ENCODE measurements at places on chromosomes 4 and X.

DNA sequence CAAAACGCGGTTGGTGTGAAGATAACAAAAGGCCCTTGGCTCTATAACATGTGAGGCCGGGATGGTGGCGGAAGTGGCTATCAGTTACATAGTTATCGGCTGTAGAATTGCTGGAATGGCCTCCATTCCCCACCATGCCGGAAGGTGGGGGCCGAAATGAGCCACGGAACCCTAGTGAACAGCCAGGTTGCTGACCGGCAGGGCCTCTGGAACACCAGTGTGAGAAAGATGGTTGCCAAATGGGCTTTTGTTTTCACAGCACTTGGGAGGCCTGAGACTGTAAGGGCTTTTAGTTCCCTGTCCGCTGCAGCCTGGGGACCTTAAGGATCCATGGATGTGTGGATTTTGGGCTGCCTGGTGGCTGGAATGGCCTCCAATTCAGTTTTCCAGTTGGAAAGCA, 23.3 kb upstream of the ARX start:
- DNase-seq: no peak

DNA sequence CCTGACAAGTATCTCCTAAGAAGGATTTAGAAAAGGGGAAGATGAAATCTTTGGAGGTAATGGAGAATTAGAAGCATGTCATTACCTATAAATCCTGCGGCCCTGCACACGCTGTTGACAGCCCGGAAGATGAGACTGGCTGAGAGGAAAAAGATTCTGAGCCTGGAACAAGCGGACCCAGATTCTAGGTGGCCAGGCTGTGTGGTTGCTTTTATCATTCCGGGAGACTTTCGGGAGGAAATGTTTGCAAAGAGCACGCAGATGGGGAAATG, 5.8 kb upstream of the PPP2R3B start:
- no peak for DNase-seq

GRCh38 chr4:126843492-126844067, 789.2 kb upstream of the INTU start:
- no peak for DNase-seq

DNA sequence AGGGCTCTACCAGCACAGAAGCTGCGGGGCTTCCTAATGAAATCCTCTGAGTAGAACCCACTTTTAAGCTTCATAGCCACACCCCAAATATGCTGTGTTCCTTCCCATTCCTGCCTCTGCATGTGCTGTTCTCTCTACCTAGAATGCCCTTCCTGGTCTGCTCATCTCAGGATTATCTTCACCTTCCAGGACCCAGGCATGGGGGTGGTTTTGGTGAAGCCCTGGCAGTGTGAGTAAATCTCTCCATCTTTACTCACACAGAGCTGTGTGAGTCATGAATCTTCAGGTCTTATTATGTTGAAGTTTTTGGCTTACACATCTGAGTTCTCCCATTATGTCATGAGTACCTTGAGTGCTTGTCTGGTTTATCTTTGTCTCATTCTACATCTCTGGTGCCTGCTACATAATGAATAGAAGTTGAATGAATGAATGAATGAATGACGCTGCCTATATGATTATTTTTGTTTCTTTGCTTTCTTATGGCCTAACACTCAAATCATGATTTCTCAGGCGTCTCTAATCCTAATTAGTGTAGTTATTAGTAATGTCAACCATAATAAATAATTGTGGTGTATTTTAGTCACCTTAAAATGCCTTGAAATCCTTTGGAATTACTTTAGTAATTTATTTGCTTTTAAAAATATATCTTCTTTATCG, 41.9 kb downstream of the HADH start:
- DNase-seq: no peak

DNA sequence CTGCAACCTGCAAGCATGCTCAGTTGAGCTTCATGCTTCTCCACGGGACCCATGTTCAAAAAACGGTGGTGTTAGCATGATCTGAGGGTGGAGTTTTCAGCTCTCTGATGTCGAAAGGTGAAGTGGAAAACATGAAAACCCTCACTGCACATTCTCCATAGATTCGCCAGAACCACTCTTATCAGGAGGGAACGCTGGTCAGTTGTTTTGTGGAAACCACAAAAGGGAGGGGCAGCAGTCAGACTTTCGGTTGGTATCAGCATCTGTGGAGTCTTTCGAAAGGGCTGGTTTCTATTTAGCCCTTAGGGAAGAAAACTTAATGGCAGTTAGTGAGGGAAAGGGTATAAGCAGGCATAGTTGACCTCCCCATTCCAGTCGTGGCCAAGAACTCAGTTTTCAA, 12.6 kb downstream of the PPA2 start:
- DNase-seq: no peak

DNA sequence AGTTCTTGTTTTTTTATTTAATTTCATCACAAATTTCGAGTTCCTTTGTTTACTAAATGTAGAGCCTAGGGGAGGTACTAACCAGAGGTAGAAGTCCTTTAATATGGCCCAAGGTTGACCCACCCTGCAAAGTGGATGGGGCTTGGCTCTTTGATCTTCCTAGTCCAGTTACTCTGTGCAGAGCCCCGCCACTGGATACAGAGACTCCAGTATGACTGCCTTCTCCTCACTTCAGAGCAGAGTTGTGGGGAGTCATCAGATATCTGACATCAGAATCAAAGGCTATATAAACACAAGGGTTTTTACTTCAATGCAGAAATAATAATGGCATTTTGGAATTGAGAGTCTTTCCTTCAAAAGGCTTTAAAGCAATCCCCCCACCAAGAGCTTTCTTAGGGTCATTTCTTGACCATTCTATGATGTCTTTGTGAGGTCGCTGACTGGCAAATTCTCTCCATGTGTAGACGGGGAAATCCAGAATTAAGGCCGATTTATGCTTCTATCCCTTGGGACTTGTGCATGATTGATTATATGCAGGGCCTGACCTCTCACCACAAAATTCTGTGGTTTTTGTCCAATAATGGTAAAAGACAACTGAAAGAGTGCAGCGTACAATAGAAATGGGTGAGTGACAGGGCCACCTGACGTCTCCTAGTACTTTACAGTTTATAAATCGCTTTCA, 88.3 kb upstream of the CITED1 start:
- no peak for DNase-seq

- DNase-seq: no peak
These were observed 13.1 kb upstream of the DRP2 start for GRCh38 chrX:101206471-101206870.

- DNase-seq: no peak
These were observed 217.6 kb downstream of the AFAP1 start for GRCh38 chr4:7721984-7722551.

- no peak for DNase-seq
These were observed 14.0 kb upstream of the TAPT1 start for GRCh38 chr4:16240300-16240699.

GRCh38 chrX:14673236-14673635, 143.9 kb downstream of the GLRA2 start:
- no peak for DNase-seq

DNA sequence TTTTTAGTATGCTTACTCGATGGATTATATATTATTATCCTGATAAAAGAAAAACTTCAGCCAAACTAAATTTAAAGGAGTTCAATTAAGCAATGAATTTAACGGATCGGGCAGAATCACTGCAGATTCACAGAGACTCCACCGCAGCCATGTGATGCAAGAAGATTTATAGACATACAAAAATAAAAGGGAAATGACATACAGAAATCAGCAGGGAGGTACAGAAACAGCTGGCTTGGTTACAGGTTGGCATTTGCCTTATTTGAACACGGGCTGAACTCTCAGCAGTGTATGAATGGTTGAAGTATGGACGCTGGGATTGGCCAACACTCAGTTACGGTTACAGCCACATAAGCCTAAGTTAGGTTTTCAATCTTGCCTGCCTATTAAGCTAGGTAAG, 35.4 kb upstream of the DHRSX start:
- DNase-seq: no peak

Measured in NCI-H2107 (cell line).